ENCODE measurements at places on chromosomes 6 and 20.

GRCh38 chr20:779771-780170 lies 11.5 kb upstream of the SLC52A3 start:
- no peak for DNase-seq

GRCh38 chr6:122308074-122308473 lies 91.4 kb upstream of the HSF2 start:
- DNase-seq: no peak

- DNase-seq: no peak
These were observed 4.4 kb downstream of the FOXA2 start for GRCh38 chr20:22579711-22580697.

- no peak for DNase-seq
These were observed 1.3 kb downstream of the HIVEP2 start for GRCh38 chr6:142943711-142944123.

DNA sequence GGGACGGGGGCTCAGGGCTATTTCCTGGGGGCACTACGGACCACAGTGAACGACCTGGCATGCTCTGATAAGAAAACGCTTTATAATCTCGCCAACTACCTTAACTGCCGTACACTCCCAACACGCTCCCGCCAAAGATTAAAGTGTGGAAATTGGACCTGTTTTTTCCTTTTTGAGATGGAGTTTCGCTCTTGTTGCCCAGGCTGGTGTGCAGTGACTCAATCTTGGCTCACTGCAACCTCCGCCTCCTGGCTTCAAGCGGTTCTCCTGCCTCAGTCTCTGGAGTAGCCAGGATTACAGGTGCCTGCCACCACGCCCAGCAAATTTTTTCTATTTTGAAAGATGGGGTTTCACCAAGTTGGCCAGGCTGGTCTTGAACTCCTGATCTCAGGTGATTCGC lies 346 bp upstream of the SLC44A4 start:
- DNase-seq: no peak
